ENCODE measurements at places on chromosomes 16 and 17.
A peak's percentile ranks its signal among the peaks of the same experiment; 100 is the strongest.

DNA sequence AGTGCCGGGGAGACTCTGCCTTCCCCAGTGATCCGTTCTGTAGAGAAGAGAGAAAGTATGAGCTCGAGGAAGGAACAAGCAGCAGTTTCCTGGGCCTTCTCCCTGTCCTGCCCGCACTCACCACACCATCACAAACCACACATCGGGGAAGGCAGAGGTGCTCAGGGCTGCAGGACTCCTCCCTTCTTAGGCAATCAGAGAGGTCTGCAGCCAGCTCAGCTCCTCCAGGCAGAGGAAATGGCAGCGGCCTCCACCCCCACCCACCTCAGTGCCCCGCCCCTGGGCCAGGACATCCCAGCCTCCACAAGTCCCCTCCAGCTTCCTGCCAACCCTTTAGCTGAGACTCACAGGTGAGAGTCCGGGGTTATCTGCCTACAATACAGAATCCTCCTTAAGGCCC is 2.0 kb downstream of the ZNF319 start:
- peaks cover 42% of the 10 kb centered on the region for H3K4me1 ChIP-seq
- no peaks in the 10 kb centered on the region for H3K27me3 ChIP-seq

DNA sequence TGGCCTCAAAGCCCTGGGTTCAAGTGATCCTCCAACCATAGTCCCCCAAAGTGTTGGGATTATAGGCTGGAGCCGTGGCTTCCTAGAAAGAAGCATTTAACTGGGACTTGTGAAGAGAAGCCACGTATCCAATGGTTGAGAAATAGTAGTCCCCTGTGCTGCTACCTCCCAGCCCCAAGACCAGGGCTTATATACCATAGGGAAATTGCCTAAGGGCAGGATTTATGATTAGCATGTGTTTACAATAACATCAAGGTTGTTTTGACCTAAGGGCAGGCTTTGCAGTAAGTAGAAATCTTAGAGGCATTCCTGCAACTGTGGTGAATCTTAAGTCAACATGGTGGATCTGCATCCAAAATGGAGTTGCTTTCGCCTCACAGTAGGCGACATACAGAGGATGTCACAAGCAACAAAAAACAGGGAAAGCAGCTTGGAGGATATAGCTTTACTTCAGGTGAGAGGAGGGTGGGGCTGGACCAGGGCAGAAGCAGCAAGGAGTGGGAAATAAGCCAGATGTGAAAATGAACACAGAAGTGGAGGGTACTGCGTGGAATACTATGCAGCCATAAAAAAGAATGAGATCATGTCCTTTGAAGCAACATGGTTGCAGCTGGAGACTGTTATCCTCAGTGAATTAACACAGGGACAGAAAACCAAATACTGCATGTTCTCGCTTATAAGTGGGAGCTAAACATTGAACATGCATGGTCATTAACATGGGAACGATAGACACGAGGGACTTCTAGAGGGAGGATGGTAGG is 18.7 kb upstream of the NSMCE1 start:
- H3K4me3 ChIP-seq: no peak overlapping the region
- peaks cover 55% of the 10 kb centered on the region for H3K4me1 ChIP-seq
- peaks cover 23% of the 10 kb centered on the region for H3K36me3 ChIP-seq
- no peak for DNase-seq
- H3K27me3 ChIP-seq: peaks cover 2% of the 10 kb centered on the region
- H3K27ac ChIP-seq: peak overlapping the region; percentile 92

GRCh38 chr17:33120103-33120502 is 128.5 kb downstream of the SPACA3 start:
- H3K4me3 ChIP-seq: no peak overlapping the region
- no peaks in the 10 kb centered on the region for H3K4me1 ChIP-seq

- H3K36me3 ChIP-seq: no peaks in the 10 kb centered on the region
- H3K27me3 ChIP-seq: peaks cover 45% of the 10 kb centered on the region
- H3K4me3 ChIP-seq: no peak overlapping the region
- DNase-seq: no peak
- H3K4me1 ChIP-seq: peaks cover 13% of the 10 kb centered on the region
Measured at GRCh38 chr17:42055496-42055895, 5.1 kb upstream of the C17orf113 start.

DNA sequence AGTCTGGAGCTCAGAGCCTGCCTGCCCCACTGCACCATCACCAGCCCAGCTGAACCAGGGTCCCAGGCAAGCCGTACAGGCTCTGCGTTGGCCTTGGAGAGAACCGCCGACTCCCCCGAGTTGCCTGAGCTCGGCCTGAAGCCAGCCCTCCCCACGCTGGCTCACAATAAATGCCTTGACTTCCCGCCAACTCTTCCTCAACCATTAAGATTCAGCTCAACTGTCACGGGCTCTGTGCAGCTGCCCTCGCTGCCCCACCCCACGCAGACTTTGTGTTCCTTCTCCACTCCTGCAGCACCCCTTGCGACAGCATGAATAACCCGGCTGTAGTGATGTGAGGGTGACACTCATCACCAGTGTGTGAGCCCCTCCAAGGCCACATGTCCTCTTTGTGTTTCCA is 4.8 kb upstream of the QPRT start:
- DNase-seq: no peak
- H3K4me1 ChIP-seq: peaks cover under 1% of the 10 kb centered on the region
- no peak overlapping the region for H3K27ac ChIP-seq
- H3K4me3 ChIP-seq: no peak overlapping the region
- no peaks in the 10 kb centered on the region for H3K36me3 ChIP-seq

DNA sequence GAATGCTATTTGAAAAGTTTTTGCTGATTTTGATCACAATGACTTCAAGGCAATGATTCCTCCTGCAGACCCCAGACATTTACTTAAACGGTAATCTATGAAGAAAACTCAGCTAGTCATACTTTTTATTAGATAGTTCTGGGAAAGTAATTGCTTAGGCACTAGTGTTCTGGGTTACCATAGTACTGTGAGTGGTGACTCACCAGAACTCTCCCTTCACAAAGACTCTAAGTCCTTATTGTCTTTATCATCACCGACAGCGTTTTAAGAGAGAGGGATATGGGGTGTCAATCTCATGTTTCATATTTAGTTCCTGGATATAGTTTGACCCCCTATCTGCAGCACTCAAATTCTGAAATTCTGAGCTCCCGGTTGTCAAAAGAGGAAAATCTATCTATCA is 43.0 kb upstream of the CDH8 start:
- H3K4me1 ChIP-seq: no peaks in the 10 kb centered on the region
- no peak for DNase-seq
- H3K27me3 ChIP-seq: peaks cover 1% of the 10 kb centered on the region

GRCh38 chr16:21244518-21245215 is 11.2 kb downstream of the ANKS4B start:
- H3K4me1 ChIP-seq: no peaks in the 10 kb centered on the region
- no peaks in the 10 kb centered on the region for H3K36me3 ChIP-seq
- no peak overlapping the region for H3K27ac ChIP-seq

DNA sequence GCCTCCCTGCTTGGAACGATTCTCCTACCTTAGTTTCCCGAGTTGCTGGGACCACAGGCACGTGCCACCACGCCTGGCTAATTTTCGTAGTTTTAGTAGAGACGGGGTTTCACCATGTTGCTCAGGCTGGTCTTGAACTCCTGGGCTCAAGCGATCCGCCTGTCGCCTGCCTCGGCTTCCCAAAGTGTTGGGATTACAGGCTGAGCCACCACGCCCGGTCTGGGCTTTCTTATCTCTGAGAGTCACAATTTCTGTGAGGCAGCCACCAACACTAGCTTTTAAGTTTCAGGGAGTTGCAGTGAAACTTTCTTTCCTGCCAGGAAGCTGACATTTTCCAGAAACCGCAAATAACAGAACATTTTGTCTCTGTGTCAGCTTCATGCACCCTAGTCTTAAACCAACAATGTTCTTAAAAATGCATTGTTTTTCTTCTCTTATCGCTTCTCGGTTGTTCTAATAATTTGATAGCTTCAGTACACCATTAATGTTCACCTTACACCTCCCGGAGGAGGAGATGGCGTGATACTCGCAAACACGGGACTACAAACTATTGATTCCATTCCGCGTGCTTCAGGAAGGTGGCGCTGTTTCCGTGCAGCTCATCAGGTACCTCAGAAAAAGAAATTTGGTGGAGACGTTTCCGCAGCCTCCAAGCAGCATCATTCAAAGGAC is 7.4 kb upstream of the DHRS7B start:
- peaks cover 24% of the 10 kb centered on the region for H3K27me3 ChIP-seq
- peak overlapping the region; percentile 71 for H3K4me3 ChIP-seq
- H3K4me1 ChIP-seq: peaks cover 12% of the 10 kb centered on the region
- no peaks in the 10 kb centered on the region for H3K36me3 ChIP-seq
- peak; percentile 44 for DNase-seq
- H3K27ac ChIP-seq: no peak overlapping the region

- no peaks in the 10 kb centered on the region for H3K36me3 ChIP-seq
- no peaks in the 10 kb centered on the region for H3K4me1 ChIP-seq
- DNase-seq: no peak
- H3K4me3 ChIP-seq: no peak overlapping the region
- peaks cover 20% of the 10 kb centered on the region for H3K27me3 ChIP-seq
- no peak overlapping the region for H3K27ac ChIP-seq
Measured at GRCh38 chr17:67041941-67042899, 2.1 kb upstream of the CACNG1 start.

Measured in HFFc6 (cell line).